ENCODE measurements at places on chromosomes 13 and 19.
A peak's percentile ranks its signal among the peaks of the same experiment; 100 is the strongest.

DNA sequence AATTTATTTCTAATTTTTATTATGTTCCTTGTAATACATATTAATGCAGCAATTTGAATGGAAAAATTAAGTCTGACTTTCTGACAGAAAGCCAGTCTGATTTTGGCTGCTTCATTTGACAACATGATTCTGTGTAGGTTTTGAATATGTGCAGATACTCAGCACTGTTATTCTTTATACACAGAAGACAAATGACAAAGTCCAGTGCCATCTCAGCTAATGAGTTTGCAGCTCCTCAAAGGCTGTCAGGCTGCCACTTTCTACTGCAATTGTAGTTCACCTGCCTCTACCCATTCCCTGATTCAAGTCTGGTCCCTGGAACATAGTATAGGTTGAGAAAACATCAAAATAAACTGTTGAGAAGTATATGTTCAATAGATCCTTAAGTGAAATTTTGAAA, 2.9 kb upstream of the CHAMP1 start:
- no peak for DNase-seq

DNA sequence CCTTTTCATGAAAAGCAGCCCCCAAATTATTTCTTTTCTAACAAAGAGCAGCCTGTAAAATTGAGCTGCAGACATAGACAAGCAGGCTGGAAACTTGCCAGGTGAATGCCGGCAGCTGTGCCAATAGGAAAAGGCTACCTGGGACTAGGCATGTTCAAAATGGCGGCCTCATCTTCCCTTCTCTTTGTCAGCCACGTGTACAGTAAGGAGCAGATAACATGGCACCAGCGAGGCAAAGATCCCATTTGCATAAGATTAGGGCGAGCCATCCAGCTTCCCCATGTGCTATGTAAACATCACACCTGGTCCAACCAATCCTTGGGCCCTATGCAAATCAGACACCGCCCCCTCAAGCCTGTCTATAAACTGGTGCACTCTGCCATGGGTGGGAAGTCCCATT, 31.2 kb upstream of the CACNA1A start:
- no peak for DNase-seq

DNA sequence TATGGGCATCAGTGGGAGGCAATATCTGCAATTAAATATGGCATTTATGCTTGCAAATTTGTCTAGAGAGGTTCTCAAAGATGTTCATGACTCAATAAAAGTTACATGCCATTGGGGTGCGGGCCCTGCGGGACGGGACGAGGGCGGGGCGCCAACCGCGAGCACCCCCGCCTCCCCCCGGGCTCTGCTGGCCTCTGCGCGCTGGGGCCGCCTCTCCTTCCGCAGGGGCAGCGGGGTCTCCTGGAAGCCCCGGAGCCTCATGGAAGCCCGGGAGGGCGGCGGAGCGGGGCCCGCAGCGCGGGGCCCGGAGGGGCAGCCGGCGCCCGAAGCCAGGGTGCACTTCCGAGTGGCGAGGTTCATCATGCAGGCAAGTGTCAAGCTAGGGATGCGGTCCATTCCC, 179.2 kb downstream of the TPTE2 start:
- no peak for DNase-seq

DNA sequence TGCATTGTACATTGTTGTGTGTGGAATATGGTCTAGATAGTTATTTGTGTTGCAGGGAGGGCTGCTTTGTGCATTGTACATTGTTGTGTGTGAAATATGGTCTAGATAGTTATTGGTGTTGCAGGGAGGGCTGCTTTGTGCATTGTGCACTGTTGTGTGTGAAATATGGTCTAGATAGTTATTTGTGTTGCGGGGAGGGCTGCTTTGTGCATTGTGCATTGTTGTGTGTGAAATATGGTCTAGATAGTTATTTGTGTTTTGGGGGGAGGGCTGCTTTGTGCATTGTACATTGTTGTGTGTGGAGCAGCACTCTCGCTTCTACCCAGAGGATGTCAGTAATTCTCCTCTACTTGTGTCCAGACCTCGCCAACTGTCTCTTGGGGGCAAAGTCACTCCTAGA, 36.3 kb upstream of the ZNF835 start:
- no peak for DNase-seq

DNA sequence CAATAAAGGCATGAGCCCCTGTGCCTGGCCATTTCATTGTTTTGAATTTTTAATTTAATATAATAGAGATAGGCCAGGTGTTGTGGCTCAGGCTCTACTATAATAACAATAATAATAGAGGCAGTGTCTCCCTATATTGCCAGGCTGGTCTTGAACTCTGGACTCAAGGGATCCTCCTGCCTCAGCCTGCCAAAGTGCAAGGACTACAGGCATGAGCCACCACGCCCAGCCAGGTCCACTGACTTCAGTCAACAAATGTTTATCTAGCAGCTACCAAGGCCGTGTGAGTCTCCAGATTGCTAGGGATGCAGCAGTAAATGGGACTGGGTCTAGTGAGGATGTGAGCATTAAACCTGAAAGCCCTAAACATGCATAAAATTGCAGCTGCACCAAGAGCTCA, 13.8 kb upstream of the ILF3 start:
- no peak for DNase-seq

DNA sequence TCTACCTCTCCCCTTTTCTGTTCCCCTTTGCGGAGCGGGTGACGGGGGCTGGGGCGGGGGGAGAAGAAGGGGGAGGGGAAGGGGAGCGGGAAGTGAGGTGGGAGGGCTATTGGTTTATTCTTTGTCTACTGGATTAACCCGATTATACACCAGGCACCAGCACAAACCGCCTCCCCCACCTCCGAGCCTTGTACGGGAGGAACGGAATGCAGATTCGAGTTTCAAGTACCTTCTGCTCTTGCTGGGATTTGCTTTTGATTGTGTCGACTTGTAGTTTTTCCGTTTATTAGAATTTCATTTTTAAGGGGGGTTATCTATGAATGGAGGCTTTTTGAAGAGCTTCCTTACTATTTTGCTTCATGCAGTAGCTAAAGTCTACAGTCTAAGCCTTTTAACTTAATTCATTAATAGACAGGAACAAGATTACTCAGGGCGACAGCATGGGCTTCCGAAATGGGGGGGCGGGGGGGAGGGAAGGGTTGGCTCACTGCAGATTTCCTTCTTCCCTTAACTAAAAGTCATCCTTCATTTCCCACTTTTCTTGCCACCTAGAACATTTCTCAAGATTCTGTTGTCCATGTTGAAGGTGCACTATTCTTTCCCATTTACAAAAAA, 937 bp upstream of the SPRY2 start:
- DNase-seq, result peak; percentile 18

All from AG20443 (cell line).